ENCODE measurements at places on chromosomes 1 and 21.

- no peak for DNase-seq
Measured at GRCh38 chr1:239274242-239274830, 112.0 kb upstream of the CHRM3 start.

- no peak for DNase-seq
Measured at GRCh38 chr1:202013603-202014002, 3.2 kb downstream of the ELF3 start.

- no peak for DNase-seq
Measured at GRCh38 chr1:233197940-233198339, 97.6 kb downstream of the PCNX2 start.

DNA sequence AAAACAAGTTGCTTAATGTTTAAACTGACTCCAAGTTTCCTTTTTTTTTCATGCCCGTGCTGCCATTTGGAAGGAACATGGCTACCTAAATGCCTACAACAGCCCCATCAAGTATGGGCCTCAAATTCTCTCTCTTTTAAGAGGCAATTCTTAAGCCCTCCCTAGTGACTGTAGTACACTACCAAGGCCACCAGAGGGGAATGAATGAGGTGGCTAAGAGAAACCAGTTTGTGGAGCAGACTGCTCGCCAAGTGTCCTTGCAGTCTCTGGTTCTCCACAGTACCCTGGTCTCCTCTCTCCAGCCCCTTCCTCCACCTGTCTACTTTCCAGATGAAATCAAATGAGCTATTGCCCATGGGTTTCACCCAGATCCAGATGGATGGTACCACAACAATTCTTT is 1809.6 kb downstream of the BRINP3 start:
- no peak for DNase-seq

- DNase-seq, result no peak
Measured at GRCh38 chr1:70324683-70325082, 29.8 kb downstream of the ANKRD13C start.

- no peak for DNase-seq
Measured at GRCh38 chr1:30914587-30914922, 6.0 kb upstream of the SDC3 start.

DNA sequence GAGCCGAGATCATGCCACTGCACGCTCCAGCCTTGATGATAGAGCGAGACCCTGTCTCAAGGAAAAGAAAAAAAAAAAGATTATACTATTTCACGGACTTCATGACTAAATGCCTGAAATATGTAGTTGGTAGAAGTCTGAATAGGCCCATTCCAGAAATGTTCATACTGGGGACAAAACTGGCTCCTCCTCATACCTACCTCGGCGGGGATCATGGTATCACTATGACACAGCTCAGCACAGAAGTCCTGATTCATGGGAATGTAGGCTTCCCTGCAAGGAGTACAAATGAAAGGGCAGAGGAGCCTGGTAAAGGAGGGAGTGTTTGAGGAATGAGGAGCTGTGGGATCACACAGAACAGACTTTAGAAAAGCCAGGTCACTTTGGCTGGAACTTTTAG is 5.0 kb downstream of the SPATA46 start:
- DNase-seq, result no peak

DNA sequence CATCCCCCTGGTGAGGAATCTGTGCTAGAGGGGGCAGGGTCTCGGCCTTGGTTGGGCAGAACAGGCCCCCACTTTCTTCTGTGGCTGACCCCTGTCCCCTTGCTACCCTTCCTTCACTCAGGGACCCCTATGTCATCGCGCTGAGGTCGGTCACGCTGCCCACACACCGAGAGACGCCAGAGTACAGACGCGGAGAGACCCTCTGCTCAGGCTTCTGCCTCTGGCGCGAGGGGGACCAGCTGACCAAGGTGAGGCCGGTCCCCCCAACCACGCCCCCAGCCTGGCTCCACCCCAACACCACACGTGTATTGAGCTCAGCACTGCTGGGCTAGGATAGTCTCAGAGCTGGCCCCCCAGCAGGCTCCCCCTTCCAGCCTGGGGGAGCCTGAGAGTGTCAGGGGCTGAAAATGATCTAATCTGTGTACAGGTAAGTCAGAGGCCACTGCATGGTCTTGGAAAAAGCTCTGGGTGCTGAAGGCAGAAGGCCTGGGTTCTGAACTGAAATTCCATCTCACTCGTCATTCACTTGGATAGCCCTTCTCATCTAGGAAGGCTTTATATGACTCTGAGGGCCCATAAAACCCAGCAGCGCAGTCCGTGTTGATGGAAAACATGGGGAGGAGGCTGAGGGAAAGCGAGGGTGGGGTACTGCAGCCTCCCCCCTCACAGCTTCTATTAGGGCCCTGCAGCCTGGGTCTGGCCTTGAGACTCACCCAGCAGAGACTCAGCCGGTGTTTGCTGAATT is 15.3 kb downstream of the FAM151A start:
- DNase-seq, result no peak

- DNase-seq, result no peak
Measured at GRCh38 chr1:204714194-204714860, 28.8 kb upstream of the LRRN2 start.

GRCh38 chr1:66381621-66382275 is 152.2 kb upstream of the SGIP1 start:
- DNase-seq, result no peak

DNA sequence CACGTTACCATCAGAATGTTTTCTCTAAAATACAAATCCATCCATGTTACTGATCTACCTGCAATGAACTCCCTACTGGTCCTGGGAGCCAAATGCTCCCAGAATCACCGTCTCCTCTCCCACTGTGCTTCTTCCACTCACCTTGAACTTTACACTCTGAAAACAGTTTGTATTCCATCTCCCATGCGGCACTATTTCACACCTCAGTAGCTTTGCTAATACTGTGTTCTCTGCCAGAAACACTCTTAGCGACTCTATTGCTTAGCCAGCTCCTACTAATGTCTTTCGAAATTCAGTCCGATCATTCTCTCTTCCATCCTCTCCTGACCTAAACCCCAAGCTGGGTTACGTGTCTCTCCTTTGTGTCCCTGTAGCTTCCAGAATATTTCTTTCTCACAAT is 284.4 kb upstream of the DUSP10 start:
- DNase-seq, result no peak

DNA sequence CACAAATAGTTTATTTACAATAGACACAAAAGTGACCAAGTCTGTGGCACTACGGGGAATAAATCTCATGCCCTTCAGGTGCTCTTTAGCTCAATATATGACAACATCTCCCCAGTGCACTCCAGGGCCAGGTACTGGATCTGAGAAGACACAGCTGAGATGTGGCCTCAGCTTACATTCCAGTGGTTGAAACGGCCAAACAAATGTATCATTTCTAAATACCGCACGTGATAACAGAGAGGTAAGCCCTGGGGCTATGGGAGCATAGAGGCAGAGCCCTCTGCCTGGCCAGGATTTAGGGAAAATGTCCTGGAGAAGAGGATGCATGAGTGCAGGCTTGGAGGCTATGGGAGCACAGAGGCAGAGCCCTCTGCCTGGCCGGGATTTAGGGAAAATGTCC is 630.5 kb downstream of the SMYD3 start:
- no peak for DNase-seq

GRCh38 chr1:145891587-145892485 is 6.2 kb upstream of the ANKRD35 start:
- peak; percentile 61 for DNase-seq

- no peak for DNase-seq
Measured at GRCh38 chr1:115668579-115668978, 26.8 kb downstream of the VANGL1 start.

GRCh38 chr21:39217356-39218081 is 34.3 kb upstream of the PSMG1 start:
- DNase-seq, result no peak

DNA sequence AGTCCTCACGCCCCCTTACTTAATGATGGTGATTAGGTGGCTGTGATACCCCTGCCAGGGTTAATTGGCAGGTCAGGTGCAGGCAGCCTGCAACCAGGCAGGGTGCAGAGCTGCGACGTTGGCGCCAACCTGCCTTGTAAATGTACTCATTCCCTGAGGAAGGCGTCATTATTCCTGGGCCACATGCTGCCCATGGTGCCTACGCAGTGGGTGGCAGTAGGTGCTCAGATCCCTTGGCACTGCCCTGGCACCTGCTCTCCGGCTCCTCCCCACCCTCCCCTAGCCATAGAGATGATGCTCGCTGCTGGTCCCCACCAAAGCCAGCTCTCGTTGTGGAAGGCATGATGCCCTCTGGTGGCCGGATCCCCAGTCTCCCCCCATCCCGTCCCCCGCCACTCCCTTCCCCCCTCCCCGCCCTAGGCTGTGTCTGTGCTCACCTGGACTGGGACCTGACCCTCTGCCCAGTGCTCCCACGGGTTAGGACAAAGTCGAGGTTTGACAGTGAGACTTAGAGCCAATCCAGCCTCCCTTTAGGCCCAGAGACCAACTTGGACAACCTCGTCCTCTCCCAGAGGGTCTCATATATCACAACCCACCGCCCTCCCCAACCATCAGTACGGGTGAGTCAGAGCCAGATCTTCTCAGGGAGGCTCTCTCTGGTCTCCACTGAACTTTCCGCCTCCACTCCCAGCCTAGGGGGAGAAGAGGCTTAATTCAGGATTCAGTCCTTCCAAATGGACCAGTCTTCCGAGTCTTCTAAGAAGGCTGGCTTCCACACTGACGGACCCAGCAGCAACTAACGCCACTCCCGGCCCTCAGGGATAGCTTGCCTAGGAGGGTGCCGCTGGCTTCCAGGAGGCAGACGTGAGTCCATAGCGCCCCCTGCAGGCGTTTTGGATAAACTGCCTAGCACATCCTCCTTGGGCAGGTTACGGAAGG is 5.7 kb downstream of the KRTCAP2 start:
- DNase-seq, result peak; percentile 91

Data from B cell (primary cell).